NCI-H2081 (cell line): ENCODE measurements at places on chromosomes 5 and 9.
A peak's percentile ranks its signal among the peaks of the same experiment; 100 is the strongest.

- DNase-seq: peak; percentile 4
Measured at GRCh38 chr5:124986667-124987066, 240.2 kb upstream of the ZNF608 start.

- DNase-seq: no peak
Measured at GRCh38 chr9:78438211-78438610, 141.3 kb downstream of the PSAT1 start.

DNA sequence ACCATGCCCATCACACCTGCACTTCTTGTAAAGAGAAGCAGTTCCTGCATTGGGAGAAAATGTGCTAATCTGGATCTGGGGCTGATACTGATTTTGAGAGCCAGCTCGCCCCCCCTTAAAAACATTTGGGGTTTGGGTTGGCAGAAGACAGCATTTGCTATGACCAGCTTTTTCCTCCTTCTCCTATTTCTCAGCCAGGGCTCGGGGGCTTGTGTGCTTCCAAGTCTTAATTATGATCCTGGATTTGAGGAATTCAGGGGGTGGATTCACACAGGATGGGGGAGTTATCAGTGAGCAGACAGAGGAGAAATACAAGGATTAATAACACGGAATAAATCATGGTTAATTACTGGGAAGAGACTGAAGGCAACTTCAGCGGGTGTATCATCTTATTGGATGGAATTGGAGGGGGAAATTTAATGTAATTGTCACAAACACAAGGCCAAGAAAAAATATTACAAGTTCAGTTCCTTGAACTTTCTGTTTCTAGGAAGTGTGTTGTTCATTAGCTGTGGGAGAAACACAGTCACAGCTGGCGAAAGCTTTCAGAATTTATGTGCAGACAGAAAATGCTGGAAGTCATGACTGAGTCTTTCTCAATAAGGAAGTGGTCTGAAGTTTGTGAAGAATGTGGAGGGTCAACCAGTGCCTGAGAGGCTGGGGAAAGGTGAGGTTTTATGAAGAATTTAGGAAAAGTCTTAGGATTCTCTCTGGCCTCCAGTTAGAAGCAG lies 15.3 kb downstream of the C9orf152 start:
- DNase-seq: no peak

DNA sequence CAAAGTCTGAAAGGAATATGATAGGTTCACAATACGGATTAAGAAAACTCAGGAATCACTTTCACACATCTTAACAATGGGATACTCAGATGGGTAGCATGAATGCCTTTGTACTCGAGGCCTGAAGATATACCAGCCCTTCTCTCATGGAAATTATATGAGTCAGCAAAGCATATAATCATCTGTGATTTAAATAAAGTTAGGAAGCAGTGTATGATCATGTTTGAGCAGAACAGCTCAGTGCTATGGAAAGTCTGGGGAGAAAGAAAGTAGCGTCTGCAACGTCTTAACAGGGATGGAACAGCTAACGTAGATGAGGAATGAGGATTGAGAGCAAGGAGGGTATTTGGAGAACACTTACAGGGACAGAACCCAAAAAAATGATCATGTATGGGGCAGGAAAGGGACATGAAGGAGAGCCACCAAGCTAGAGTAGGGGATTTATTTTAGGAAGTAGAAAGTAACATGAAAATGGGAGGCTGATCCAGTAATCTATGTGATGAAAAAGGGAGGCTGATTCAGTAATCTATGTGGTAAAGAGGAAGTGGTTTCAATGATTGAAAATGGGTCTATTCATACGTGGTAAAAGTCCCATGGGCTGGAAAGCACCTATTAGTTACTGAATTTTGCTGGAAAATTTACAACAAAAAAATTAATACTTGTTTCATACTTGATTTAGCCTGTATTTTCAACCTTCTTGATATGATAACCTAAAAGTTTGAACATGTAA lies 85.9 kb downstream of the GNA14 start:
- no peak for DNase-seq

GRCh38 chr9:21694424-21694823 lies 108.0 kb upstream of the MTAP start:
- no peak for DNase-seq
